ENCODE measurements at places on chromosomes 13 and 19. TPM values are rescaled to one million over a fixed set of nuclear protein-coding genes. Genes with fewer than 3 reads are reported as not detected.
A peak's percentile ranks its signal among the peaks of the same experiment; 100 is the strongest.

DNA sequence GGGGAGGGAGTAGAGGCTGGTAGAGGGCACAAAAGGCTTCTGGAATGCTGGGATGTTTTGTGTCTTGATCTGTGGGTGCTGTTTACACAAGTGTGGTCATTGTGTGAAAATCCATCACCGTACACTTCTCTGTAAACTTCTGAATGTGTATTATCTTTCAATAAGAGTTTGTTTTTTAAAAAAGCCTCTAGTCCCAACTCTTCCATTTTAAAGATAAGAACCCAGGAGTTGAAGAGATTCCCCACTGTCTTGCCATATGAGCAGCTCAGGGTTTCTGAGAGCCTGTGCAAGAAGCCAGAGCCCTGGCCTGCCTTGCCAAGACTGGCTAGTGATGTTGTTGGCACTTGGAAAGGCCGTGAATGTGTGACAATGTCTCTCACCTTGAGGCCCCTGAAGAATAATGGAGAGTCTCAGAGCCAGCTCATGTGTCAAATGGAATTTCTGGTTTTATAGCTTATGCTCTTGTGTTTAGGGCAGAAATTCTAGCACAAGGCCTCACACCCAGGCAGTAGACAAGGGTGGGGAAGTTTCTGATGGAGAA is 57.5 kb upstream of the NPAS1 start:
- DNase-seq: no peak

- DNase-seq: no peak
Measured at GRCh38 chr13:46667687-46668281, 114.8 kb downstream of the LRCH1 start.

DNA sequence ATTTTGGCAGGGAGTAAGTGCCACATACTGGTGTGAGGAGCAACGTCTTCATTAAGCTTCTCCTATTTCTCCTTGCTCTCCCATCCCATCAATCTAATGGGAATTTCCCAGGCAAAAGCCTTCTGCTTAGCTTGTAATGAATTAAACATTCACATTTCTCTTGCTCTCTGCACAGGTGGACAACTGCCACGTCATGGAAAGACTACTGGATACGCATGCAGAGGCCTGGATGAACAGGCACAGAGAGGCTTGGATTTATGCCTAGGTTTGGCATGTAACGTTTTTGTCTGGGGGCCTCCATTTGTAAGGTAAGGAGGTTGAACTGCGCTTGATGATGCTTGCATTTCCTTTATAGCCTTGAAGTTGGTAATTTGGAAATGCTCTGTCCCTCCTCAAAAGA is 374.8 kb downstream of the KLF12 start:
- no peak for DNase-seq

GRCh38 chr19:30887042-30887441 is 462.2 kb downstream of the TSHZ3 start:
- DNase-seq: no peak

DNA sequence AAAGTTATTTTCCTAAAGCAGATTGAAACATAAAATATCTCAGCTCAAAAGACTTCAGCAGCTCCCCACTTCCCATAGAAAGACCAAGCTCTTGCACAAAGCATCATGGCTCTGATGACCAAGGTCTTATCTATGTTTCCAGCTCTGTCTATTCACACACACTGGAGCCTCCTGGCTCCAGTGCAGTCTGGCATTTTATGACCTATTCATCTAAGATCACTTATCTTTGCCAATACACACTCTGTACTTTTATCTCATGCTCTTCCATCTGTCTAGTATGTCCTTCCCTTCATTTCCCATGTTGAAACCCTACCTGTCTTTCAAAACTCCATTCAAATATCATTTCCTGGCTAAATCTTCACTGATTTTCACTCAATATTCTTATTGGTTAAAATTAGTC is 74.4 kb downstream of the FGF9 start:
- no peak for DNase-seq

- DNase-seq: no peak
Measured at GRCh38 chr13:91017031-91017668, 330.3 kb upstream of the MIR17HG start.

DNA sequence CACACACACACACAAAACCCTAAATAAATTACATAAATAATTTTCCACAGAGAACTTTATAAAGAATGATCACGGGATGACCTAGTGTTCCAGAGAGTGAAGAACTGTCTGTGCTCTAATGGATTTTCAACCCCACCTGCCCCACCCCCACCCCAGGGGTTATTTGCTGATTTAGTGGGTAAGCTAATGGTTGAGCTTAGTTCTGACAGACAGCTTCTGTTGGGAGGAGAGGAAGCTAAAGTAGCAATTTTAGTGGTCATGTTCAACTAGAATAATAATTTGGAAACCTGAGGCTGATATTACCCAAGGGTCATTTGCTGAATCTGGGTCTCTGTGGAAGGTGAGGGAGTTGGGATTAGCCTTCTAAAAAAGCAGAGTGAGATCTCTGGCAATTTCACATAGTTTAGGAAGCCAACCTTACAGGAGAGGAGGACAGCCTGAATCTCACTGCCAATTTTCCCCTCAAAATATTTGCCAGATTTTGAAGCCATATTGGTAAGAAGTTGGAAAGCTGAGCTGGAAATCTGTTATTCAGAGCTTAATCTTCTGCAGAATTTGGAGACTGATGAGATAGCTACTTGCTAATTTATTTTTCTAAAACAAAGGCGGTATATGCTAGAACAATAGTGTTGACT is 68.7 kb downstream of the POSTN start:
- DNase-seq: no peak

DNA sequence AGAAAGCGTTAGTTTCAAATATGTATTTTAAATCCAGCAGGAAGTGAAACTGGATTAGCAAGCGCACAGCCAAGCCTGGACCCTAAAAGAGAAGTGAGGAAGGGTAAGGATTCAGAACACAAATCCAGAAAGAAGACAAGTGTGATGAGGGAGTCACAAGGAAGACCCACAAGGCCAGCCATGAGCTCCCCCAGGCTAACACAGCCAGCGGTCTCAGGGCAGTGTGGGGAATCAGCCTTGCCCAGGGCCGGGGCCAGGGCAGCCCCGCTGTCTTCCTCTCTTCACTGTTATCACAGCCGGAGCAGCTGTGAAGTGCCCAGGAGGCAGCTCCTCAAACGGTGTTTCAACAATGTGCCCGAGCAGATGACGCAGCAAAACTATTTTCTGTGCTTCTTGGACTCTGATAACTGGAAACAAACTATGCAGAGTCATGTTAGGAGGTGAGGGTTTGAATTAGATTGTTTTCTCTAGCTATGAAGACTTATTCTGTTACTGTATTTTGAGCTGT is 12.2 kb upstream of the CDC16 start:
- no peak for DNase-seq

GRCh38 chr13:23808803-23809202 is 80.4 kb downstream of the MIPEP start:
- no peak for DNase-seq

DNA sequence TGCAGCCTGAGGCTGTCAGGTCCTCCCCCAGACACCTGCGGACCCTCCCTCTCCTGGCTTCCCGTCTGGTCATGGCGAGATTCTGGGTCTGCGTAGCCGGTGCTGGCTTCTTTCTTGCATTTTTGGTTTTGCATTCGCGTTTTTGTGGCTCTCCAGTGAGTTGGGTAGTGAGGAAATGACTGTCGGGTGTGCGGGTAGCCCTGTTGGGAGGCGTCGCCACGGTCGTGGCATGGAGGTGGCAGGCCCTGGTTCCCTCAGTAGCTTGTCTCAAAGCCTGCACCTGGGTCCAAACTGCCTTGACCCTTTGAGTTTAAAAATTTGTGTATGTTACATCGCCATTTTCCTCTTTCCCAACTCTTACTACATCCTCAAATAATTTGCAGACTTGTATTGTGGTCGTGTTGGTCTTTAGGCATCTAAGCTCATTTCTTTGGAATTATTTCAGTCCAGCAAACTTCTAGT is 344 bp downstream of the NHLRC3 start:
- peak; percentile 68 for DNase-seq

GRCh38 chr19:43697295-43697694 is 18.6 kb upstream of the IRGC start:
- no peak for DNase-seq

- DNase-seq: peak; percentile 70
Measured at GRCh38 chr19:38693380-38694223, 46.2 kb downstream of the ACTN4 start.

DNA sequence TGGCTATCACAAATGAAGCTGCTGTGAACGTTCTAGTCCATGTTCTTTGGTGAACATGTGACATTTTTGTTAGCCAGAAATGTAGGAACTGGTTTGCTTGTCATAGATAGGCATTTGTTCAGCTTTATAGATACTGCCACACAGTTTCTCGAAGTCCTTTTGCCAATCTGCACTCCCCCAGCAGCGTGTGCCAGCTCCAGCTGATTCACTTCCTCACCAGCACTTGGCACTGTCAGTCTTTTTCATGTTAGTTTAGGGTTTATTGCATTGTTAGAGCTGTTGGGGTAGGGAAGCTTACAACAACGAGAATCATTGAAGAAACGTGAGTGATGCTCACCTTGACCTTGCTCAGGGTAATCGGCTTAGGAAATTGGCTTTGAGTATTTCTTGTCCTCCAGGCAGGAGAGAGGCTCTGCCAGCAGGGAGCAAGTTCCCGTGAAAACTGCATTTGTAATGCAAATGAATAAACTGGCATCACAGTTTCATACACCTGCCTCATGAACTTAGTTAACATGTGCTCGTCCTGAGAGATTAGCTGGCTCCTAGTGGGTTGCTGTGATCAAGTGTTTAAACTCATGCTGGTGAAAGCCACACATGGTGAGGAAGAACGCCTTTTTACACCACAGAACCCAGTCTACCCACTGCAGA is 83.9 kb downstream of the ING1 start:
- no peak for DNase-seq

DNA sequence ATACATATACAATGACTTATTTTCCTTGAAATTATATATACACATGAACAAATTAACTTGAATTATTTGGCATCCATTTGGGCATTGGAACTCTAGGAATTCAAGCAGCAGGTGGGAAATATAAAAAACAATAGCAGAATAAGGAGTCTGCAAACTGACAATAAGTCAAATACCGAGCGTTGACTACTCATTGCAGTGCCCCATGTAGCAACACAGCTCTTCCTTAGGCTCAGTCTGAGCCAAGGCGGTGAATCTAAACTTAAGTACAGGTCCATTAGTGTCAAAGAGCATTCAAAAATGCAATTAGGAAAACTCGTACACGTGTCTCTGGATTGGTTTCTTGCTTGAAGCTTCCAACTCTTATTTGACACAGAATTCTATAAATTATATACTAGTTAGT is 462.5 kb upstream of the KLF12 start:
- DNase-seq: no peak

DNA sequence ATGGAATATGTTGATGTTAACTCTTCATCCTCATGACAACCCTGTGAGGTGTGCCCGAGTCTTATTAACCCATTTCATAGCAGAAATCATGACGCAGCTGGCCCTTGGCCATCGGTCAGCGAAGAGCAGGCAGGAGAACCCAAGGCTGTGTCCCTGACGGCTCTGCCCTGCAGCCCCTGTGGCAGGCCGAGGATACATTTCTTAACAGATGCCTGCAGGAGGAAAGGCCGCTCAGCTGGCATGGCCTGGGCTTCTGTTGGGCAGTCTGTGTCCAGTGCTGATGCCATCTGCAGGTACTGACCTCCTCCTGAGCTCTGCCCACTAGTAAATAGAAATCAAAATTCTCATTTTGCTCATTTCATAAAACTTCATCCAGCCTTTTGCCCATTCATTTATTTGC is 35.4 kb upstream of the MCF2L start:
- DNase-seq: no peak

DNA sequence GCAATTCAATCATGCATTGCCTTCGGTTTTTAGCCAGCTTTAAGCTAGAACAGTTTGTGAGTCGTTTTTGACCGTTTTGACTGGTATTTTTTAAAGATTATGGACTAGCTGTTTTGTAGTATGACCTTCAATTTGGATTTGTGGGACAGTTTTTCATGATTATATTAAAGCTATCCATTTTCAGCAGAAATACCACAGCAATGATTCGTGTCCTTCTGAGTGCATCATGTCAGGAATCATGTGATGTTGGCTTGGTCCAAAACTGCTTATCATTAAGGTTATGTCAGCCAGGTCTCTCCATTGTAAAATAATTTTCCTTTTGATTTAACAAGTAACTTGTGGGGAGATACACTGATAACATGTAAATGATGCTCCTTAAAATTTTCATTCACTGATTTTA is 229.0 kb downstream of the POSTN start:
- DNase-seq: no peak

DNA sequence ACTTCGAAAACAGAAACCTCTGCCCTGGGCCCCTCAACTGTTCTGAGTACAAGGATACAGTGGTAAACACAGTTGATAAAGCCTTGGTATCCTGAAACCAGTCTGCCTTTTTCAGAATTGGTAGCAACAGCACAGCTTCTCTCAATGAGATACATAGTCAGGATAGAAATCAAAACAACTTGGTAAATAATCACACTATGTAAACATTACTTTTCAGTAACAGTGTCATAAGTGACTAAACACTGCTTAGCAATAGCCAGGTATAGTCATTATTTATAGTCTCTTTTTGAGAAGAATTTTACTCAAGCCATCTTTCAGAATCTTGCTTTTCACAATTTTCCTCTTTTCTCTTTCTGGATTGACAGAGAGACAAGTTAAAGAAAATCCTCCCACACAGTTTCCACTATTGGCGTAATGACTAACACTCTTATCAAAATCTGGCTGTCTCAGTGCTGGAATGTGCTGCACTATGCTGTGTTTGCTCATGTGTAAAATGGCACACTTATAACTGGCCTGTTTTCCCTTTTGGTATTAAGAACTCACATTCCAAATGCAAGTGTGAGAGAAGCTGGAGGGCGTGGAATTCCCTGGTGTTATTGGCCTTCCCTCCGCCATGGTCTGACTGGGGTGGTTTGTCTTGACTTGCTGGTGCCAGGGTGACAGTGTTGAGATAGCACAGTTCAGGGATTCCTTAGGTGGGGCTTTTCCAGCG is 368.8 kb downstream of the TDRD3 start:
- DNase-seq: no peak

- no peak for DNase-seq
Measured at GRCh38 chr19:16170134-16170533, 3.2 kb downstream of the CIB3 start.

DNA sequence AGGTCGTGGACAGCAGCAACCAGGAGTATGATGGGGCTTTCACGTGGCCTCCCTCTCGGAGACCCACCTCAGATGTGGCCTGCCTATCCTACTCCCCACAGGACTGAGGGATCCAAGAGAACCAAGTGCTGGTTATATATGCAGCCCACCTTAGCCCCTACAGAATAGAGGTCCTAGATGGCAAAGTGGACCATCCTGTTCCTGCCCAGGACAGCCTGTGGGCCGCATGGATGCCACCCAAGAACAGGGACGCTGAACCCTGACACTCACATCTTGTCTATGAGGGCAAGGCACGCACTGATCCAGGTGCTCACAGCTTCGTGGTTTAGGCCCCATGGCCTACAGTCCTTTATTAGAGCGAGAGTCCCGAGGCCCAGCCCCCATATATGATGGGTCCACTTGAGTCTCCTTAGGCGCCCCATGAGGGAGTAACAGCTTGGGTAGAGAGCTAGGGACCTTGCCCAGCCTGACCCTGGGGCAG is 1.5 kb upstream of the SLC27A5 start:
- no peak for DNase-seq

GTF3A gene
- total RNA-seq: 235 TPM

GPC6 gene
- total RNA-seq: 2.6 TPM

LRRC8E gene
- 2.5 TPM for total RNA-seq

OLFM4 gene
- 0.27 TPM for total RNA-seq

KRTDAP gene
- not detected for total RNA-seq

TEX29 gene
- not detected for total RNA-seq

PNMA8A gene
- 7.6 TPM for total RNA-seq

OVOL3 gene
- not detected for total RNA-seq

ATP1A3 gene
- 342 TPM for total RNA-seq

CEACAM6 gene
- not detected for total RNA-seq

Data from Right ventricle myocardium inferior (tissue), 1 donor.